ENCODE measurements at places on chromosomes 13 and 19.

- no peak for DNase-seq
These were observed 49.1 kb upstream of the EHD2 start for GRCh38 chr19:47663911-47664771.

GRCh38 chr13:44420376-44421220 lies 47.0 kb downstream of the SERP2 start:
- DNase-seq = no peak

DNA sequence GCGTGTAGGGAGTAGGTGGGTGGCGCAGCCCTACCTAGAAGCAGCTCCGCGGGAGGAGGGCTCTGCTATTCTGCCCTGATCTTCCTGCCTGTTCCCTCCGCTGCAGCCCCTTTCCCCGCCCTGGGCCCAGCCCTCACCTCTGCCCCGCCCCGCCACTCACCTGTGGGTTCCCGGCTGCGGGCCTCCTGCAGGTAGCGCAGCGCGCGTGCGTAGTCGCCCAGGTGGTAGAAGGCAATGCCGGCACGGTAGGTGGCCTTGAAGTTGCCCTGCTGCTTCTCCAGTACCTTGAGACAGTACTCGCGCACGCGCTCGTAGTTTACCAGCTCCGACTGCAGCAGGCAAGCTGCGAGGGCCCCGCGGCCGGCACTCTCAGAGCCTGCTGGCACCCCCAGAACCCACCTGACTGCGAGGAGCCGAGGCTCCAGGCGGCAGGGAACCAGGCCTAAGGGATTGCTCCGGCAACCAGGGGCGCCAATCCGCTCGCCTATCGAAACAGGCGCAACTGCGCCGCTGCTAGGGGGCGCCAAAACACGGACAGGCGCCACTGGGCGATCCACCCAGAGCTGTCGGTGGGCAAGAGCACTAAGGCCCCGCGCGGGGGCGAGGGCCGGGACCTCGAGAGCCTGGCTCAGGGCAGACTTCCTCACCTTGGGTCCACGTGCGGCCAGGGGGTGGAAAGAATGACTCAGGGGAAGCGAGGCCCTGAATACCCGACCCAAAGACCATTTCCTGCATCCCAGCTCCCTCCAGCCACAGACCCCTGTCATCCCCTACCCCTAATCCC lies 965 bp downstream of the TTC9B start:
- peak; percentile 46 for DNase-seq

GRCh38 chr13:23718996-23719395 lies 148.8 kb downstream of the TNFRSF19 start:
- DNase-seq = peak; percentile 13

- no peak for DNase-seq
These were observed 825 bp upstream of the CARM1 start for GRCh38 chr19:10870501-10870954.
